Activated T-helper 2 cell treated with anti-CD3 and anti-CD28 coated beads, Interferon-gamma antibody, Interleukin-2, Interleukin-4, amounts not matched to agents 10 μg/mL and 5 μg/mL and 100 μg/mL, durations not matched to agents 14 hours and 24 hours and 36 hours (primary cell): ENCODE measurements at places on chromosomes 2 and 18.

DNA sequence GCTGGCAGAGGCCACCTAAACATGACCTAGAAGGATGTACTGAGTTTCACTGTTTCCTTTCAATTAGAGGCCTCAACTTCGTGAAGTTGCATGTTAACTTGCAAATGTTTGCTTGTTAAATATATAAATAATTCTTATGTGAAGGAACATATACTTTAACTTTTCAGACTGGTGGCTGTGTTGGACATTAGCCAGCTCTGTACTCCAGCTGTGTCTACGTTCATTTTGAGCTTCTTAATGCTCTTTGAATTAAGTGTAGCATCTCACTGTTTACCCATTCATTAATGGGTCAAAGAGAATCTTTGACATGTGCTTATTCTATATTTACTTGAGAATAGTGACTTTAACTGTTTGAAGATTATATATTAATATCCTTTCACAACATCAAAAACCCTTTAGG is 823.2 kb upstream of the ID2 start:
- DNase-seq, result no peak

DNA sequence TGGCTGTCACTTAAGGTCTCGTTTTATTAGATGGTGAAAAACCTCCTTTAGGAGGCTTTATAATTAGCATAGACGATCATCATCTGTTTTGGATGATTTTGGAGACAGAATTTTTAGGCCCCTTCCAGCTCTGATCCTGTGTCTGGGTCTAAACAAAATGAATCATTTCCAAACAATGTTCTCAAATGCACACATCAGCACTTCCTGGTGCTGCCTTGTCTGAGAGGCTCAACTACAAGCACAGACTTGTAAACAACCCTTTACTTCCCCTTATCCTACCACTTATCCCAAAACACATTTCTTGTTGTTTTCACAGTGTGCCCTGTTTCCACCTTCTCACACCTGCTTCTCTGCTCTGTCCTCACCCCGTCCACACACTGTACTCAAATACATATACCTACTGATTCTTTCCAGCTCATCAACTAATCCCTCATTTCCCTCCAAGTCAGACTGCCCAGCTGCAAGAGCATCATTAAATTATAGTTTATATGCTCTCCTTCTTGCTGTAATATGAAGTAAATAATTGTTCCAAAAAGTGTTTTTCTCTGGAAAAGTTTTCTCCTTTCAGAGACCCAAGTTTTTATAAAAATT is 71.2 kb upstream of the COL3A1 start:
- no peak for DNase-seq

- no peak for DNase-seq
Measured at GRCh38 chr2:98269274-98269673, 77.0 kb upstream of the CNGA3 start.

DNA sequence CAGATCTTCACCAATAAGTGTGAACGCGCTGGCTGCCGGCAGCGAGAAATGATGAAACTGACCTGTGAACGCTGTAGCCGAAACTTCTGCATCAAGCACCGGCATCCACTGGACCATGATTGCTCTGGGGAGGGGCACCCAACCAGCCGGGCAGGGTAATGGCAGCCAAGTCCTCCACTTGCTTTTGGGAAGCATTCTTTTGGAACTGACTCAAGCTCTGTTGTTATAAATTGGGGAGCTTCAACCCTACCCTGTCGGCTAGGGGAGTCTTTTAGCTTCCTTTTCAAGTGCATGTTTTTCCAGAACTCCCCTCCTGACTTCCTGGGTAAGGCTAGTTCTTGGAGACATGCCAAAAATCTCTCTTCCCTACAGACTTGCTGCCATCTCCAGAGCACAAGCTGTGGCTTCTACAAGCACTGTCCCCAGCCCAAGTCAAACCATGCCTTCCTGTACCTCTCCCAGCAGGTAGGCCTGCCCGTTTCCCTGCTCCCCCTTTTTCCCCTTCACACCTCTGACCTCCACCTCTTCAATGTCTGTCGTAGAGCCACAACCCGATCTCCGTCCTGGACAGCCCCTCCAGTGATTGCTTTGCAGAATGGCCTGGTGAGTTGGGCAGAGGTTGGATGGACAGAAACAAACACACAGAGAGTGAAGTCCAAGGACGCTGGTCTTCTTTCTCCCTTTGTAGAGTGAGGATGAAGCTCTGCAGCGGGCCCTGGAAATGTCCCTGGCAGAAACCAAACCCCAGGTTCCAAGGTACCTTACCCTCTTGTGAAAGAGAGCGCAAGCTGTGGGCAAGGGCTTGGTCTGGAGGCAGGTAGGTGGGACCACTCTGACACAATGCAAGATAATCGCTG is 1.5 kb downstream of the ZFAND2B start:
- DNase-seq, result peak; percentile 8

DNA sequence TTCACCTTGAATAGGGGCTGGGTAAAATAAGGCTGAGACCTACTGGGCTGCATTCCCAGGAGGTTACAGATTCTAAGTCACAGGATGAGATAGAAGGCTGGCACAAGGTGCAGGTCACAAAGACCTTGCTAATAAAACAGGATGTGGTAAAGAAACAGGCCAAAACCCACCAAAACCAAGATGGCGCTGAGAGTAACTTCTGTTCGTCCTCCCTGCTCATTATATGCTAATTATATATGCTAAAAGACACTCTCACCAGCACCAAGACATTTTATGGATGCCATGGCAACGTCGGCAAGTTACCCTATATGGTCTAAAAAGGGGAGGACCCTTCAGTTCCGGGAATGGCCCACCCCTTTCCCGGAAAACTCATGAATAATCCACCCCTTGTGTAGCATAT is 711.5 kb upstream of the KLHL29 start:
- no peak for DNase-seq

DNA sequence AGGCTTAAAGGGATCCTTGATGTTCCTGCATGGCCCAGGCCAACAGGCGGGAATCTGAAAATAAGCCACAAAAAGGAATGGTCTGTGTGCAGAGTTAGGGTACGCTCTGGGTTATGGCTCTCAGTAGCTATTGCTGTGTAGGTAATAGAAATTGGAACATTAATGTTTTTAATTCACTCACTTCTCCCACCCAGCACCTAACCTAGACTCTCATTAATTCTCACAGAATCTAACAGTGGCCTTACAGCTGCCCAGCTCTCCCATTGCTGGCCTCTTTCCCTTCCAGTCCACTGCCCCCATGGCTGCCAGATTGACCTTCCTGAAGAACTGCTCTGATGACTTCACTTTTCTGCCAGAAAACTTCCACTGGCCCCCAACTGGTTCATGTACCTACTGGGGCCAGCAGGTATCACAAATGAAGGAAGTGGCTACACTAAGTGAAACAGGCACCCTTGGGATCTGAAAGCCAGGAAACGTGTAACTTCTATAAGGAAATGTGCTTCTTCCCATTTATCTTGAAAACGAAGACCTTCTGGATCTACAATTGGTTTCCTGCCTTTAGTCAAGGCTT is 315.2 kb downstream of the STK39 start:
- DNase-seq, result no peak

GRCh38 chr2:37180006-37180639 is 8.3 kb downstream of the SULT6B1 start:
- DNase-seq, result no peak

DNA sequence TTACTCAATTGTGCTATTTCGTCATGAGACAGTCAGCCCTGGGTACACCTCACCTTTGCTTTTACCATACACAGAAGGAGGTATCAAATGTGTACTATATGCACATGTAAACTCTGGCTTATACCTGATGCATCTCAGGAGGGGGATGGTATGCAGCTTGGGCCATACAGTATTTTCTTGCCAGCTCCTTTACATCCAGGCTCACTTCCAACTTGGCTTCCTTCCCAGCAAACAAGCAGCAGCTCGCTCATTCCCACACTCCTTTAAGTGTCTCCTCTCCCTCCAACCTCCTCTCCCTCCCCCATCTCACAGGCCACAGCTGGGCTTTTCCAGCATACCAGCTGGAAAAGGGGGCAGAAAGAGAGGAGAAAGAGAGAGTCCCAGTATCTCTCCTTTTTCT is 9.6 kb downstream of the MARCHF4 start:
- DNase-seq, result no peak

DNA sequence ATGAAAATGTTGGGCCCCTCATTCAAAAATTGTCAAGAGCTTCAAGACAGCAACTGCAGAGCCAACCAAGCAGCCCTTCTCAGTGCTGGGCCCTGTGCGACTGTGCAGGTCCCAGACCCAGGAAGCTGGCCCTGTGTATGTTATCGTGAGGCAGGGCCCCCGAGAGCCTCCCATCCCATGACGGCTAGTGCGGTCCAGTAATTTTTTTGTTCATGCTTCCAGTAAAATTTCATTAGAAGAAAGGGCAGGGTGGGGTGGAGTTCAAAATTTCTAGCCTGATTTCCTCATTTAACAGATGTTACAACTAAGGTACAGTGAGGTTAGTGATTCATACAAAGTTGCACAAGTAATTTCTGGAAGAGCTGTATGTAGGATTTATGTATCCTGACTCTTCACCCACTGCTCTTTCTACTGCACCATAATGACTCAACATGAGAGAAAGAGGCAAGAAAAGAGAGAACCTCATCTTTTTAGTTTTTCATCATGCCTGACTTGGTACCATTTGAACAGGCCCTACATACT is 105.5 kb downstream of the ZEB2 start:
- DNase-seq, result no peak

DNA sequence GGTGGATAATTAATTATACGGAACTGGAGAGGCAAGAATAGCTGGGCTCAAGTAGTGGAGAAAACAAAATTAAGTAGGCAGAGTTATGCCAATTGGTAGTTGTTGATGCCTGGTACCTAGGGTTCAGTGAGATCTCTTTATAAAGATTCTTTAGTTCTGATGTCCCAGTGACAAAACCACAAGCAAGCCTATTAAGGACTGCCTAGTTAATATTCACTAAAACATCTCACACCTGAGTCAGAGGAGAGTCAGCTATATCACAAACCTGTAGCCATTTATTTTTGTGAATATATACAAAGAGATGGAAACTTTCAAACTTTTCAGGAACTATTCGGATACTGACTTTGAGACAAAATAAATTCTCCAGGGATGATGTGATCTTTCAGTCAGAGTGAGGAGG is 213.9 kb upstream of the CYP26B1 start:
- no peak for DNase-seq

DNA sequence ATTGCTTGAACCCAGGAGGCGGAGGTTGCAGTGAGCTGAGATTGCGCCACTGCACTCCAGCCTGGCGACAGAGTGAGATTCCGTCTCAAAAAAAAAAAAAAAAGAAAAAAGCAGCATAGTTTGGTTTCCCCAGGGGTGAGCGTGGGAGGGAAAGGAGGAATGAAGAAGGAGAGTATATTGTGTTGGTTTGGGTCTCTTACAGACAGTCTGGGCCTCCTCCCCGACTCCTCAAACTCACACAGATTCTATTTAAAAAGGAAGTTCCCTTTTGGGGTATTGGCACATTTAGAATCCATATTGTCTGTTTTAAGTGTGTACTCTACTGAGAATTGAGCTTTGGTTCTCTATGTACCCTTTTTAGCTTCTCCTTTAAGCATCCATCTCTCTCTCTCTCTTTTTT is 27.4 kb upstream of the SLC20A1 start:
- no peak for DNase-seq

- DNase-seq, result no peak
Measured at GRCh38 chr2:96873651-96874096, 3.8 kb upstream of the SEMA4C start.

DNA sequence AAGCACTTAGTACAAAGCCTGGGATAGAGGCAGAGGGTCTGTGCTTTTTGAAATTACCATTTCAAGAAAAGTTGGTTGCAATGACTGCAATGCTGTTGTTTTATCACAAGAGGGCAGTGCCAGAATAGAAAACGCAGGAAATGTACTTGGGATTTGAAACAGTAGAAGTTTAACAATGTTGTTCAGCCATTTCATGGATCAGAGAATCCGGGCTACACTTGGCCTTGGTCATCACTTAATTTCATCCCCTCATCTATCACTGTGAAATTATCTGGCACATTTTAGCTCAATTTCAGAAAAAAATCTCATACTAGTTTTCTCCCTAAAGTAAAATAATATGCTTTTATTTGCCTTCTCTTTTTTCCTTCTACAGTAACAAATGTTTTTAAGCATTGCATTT is 70.8 kb downstream of the RAPGEF4 start:
- DNase-seq, result no peak

DNA sequence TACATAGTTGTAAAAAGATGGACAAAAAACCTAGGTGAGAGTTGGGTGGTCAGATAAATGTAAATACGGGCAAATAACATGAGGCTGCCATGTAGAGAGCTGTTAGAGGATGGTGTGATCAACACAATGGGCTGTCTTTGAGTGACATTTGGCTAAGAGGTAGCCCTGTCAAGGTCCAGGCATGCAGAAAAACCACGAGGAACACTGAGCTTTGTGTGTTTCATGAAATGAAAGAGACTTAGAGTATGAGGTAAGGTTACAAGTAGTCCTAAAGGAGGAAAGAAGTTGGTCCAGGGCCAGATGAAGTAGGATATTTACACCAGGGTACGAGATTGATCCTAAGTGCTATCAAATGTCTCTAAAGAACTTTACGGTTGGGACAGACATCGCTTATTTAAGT is 160.9 kb downstream of the RDH14 start:
- DNase-seq, result no peak

DNA sequence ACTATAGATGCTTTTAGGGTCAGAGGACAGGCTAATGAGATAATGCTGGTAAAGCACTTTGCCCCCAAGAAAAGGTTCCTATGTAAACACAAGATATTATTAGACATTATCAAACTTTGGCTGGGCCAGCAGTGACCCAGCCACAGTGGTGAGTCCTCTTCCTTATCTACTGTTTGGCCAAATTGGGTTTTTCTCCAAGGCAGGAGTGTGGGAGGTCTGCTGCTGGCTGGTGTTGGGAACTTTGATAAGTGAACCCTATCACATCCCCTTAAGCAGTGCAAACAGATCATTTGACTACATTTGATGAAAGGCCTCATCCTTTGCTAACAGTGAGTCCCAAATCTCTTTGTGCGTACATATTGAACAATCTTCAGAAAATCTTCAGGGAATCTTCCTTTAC is 16.2 kb downstream of the FZD7 start:
- no peak for DNase-seq

- DNase-seq, result peak; percentile 20
Measured at GRCh38 chr2:117835990-117836760, 21.7 kb downstream of the DDX18 start.

GRCh38 chr2:45591073-45591472 is 20.0 kb downstream of the SRBD1 start:
- no peak for DNase-seq

DNA sequence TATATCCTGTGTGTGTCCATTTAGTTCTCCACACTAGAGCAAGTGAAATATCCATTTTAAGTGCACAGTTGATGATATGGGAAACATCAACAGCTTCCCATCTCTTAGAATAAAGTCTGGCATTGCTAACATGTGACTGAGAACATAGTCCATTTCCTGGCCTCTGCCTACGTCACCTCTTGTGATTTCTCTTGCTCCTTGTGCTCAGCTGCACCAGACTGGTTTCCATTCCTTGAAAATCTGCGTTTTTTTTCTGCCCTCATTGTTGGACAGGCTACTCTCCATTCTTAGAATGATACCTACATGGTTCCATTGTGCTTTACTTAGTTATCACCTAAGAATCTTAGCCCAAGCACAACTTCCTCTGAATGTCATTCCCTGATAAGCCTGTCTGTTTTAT is 851.2 kb upstream of the ID2 start:
- DNase-seq, result no peak
